ENCODE measurements at places on chromosomes 6 and 20. TPM values are rescaled to one million over a fixed set of nuclear protein-coding genes. Genes with fewer than 3 reads are reported as not detected.
A peak's percentile ranks its signal among the peaks of the same experiment; 100 is the strongest.

Gene CLPSL2
- total RNA-seq, result not detected

Gene LPIN3
- 3.4 TPM for total RNA-seq

Gene CDSN
- not detected for total RNA-seq

Gene CDH22
- not detected for total RNA-seq

Gene RAB44
- total RNA-seq, result not detected

Gene ZNF217
- 33.2 TPM for total RNA-seq

Gene LY6G6F
- not detected for total RNA-seq

Gene ABCC10
- total RNA-seq, result 11.1 TPM

Gene EDN1
- total RNA-seq, result 24.0 TPM

Gene IL17A
- total RNA-seq, result not detected

Gene BMP2
- total RNA-seq, result not detected

Gene TFAP2A
- total RNA-seq, result 5.2 TPM

Gene TSHZ2
- 0.36 TPM for total RNA-seq

Gene ZNF311
- 1.2 TPM for total RNA-seq

- no peak for DNase-seq
Measured at GRCh38 chr6:37988127-37988526, 168.6 kb downstream of the ZFAND3 start.

DNA sequence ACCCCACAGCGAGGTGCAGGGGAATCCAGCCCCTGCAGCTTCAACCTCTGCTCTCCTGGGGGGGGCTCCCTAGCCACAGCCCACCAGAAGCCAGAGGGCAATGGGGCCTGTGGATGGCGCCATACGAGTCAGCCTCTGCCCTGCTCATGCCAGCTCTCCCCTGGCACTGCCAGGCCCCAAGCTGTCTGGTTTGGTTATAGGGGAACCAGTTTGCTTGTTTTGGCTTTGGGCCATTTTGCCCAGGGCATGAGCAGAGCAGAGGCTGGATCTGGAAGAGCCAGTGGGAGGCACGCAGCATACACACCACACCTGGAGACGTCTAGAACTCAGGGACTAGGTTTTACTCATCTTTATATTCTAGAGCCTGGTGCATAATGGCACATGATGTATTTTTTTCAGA lies 66.7 kb upstream of the SLC22A16 start:
- no peak for DNase-seq

- no peak for DNase-seq
Measured at GRCh38 chr20:7710440-7710839, 229.8 kb downstream of the HAO1 start.

GRCh38 chr6:108840919-108841318 lies 7.3 kb upstream of the ARMC2 start:
- no peak for DNase-seq

GRCh38 chr20:24743641-24744040 lies 205.4 kb upstream of the CST7 start:
- DNase-seq, result no peak

- DNase-seq, result no peak
Measured at GRCh38 chr6:33661106-33661838, 40.1 kb downstream of the ITPR3 start.

GRCh38 chr20:21099751-21100577 lies 6.2 kb downstream of the LINC00237 start:
- no peak for DNase-seq

DNA sequence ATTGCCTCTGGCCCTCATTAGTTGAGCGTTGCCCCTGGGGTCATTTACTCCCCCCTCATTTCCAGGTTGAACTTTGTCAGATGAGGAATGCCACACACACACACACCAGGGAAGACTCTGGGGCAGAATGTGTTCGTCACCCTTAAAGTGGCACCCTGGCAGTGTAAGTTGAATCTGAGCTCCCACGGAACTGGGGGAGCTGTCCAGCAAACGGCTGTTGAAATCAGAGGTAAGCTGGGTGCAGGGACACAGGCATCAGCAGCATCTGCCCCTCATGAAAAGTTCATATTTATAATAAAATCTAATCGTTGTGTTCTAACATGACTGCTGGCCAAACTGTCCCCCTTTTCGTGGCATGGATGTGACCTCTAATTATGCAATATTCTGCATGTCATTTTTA lies 4.3 kb upstream of the MC3R start:
- DNase-seq, result no peak

- no peak for DNase-seq
Measured at GRCh38 chr6:1619098-1619672, 9.5 kb downstream of the FOXC1 start.

DNA sequence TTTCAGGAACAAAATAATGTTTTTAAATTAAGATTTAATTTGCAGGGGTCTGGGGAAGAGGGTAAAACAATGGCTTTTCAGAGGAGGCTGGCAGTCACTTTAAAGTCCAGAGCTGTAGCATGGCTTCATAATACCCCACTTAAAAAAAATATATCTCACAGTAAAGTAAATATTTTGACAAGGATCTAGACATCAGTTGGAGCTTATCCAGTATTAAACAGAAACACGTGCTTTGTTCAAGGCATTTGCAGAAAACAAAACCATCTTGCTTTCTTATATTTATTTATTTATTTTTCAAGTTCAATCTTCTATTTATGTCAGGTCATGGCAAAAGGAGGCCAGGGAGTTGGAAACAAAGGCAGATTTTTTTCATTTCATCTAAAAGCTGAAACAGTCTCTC lies 53.3 kb upstream of the PRL start:
- DNase-seq, result no peak

GRCh38 chr20:24118034-24118433 lies 129.5 kb upstream of the GGTLC1 start:
- DNase-seq, result no peak

GRCh38 chr6:25684565-25684964 lies 32.5 kb downstream of the SCGN start:
- DNase-seq, result no peak

DNA sequence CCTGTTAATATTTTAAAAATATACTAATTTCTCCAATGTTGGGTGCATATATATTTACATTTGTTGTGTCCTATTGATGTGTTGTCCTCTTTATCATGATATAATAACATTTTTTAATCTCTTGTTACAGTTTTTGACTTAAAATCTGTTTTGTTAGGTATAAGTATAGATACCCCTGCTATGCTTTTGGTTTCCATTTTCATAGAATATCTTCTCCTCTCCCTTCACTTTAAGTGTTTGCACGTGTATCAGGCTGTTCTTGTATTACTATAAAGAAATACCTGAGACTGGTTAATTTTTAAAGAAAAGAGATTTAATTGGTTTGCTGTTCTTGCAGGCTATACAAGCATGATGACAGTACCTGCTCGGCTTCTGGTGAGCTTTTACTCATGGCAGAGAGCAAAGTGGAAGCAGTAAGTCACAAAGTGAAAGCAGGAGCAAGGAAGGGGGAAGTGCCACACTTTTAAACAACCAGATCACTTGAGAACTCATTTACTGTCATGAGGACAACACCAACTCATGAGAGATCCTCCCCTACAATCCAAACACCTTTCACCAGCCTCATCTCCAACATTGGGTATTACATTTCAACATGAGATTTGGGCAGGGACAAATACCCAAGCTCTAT lies 340.5 kb upstream of the SYNCRIP start:
- DNase-seq, result no peak

DNA sequence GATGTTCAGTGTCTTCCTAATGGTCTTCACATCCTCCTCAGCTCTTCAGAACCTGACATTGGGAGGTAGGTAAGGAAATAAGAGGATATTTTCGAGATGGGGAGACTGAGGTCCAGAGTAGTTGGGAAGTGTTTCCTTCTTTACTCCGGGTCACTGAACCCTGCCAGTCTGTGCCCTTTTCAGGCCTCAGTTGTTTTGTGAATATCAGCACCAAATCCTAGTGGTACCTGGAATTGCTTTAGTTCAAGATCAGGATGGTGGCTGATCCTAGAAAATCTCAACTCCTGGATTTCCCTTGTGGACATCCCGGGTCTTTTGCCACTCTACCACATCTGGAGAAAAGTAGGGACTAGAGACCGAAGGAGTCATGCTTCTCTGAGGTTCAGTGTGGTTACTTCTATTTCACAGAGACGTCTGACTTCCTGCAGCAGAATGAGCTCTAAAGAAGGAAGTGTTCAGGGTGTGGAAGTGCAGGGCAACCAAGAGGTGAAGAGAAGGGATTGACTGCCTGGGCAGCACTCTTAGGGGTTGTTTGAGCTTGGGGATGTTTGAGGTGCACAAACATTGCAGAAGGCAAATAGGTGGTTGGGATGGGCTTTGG lies 995 bp downstream of the STK4 start:
- no peak for DNase-seq

- no peak for DNase-seq
Measured at GRCh38 chr20:61045876-61046585, 206.0 kb upstream of the CDH4 start.

GRCh38 chr20:50277460-50278376 lies 87.1 kb downstream of the CEBPB start:
- DNase-seq, result no peak

DNA sequence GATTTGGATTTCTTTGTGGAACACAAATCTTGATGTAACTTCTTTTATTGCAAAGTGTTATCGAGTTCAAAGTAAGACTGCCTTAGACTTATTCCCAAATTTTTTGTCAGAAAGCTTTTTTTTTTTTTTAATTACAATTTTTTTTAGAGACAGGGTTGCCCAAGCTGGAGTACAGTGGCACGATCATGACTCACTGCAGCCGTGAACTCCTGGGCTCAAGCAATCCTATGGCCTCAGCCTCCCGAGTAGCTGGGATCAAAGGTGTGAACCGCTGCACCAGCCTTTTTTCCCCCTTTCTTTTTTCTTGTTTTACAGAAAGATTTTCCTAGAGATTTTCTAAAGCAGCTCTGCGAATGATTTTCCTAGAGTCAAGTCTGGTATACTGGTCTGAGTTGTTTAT lies 2.8 kb downstream of the RIOK1 start:
- DNase-seq, result no peak

GRCh38 chr6:106106276-106107042 lies 20.3 kb downstream of the PRDM1 start:
- DNase-seq, result no peak

DNA sequence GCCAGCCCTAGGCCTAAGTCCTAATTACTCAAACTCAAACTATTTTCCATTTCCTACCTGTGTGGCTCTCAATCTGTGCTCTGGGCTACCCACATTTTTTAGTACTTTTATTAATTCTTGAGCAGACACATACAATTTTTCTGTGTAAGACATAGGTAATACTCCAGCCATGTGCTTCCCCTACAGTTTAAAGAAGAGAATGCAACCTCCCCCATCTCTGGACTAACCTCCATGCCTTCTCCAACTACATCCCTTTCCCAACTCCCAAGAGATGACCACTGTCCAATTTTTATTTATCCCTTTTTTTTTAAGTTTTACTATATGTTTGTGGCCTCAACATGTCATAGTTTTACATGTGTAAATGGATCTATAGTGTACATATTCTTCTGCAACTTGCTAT lies 5.8 kb downstream of the HMGN4 start:
- DNase-seq, result peak; percentile 9

DNA sequence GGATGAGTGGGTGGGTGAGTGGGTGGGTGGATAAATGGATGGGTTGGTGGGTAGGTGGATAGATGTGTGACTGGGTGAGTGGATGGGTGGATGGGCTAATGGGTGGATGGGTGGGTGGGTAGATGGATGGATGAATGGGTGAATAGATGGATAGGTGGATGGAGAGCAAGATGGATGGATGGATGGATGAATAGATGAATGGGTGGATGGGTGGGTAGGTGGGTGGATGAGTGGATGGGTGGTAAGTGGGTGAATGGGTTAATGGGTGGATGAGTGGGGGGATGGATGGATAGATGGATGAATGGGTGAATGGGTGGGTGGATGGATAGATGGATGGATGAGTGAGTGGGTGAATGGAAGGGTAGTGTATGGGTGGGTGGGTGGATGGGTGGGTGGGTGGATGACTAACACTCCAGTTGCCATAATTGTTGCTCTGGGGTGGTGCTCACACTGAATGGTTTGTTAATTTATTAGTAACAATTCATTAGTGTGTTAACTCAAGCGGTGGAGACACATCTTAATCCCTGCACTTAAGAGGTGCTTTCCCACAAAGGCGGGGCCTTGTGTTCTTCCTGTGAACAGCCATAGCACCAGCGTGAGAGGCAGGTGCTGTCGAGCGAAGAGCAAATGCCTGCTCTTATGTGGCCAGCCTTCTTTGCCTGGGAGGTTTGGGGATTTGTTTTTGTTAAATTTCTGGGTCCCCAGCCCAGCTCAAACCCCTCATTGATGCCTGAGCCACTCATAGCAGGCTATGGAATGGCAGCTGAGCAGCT lies 4.9 kb upstream of the APCDD1L start:
- DNase-seq, result no peak

GRCh38 chr20:13458860-13459451 lies 179.8 kb downstream of the TASP1 start:
- peak; percentile 38 for DNase-seq

DNA sequence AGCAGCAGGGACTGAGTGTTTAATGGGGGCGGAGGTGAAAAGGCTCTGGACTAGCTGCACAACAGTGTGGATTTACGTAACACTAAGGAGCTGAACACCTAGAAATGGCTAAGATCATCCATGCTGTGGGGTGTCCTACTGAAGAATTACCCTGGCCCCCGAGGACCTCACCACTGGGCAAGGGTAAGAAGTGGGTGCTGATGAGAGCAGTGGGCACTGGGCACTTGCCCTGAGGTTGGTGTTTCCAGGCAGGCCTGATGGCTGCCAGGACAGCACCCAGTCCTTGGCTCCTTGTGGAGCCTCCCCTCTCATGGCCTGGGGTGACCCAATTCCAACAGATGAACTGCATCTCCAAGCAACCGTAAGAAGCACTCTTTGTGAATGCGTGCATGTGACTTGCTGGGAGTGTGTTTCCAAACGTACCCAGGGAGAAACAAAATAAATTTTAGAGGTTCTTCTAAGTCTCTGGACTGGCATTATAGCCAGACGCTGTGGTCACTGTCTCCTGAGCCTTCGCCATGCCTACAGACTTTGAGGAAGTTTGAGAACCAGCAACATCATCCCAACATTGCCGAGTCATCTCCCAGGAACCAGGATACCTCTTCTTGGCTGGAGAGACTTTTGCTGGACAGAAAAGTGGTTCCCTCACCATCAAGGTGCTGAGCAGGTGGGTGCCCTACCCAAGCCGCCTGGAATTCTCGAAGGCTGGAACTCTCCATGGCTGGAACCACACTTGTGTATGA lies 245.9 kb downstream of the ERMARD start:
- no peak for DNase-seq

DNA sequence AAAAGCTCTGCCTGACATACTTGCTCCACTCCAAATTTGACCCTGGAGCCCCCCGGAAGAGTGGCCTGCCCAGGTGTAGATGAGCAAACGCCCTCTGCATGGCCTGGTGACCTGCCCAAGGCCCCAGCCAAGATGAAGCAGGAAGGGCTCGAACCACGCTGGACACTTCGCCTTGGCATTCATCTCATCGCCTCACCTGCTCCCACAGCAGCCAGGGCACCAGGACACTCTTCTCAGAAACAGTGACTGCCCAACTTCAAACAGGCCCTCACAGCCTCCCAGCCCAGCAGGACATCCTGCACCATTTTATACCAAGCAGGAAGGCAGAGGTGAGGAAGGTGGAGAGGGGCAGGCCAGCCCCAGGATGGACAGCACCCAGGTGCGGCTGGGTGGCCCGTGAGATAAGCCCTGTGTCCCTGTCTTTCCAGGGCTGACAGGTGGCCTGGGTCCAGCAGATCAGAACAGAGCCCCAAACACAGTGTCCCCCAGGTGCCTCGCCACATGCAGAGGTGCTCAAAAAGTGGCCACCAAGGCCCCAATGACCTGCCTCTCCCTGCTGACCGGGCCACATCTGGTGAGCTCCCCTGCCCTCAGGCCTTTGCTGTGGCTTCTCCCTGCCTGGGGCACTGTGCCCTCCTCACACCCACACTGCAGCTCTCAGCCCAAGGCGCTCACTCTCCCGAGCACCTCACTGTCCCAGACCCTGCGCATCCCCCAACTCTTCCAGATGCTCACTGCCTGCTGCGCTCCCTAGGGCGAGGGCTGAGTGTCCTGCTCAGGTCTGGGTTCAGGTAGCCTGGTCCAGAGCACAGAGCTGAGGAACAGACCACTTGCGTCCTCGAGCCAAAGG lies 7.2 kb downstream of the ACSS1 start:
- no peak for DNase-seq

Measured in A172 (cell line).